ENCODE measurements at places on chromosomes 4 and X. TPM values are rescaled to one million over a fixed set of nuclear protein-coding genes. Genes with fewer than 3 reads are reported as not detected.

DNA sequence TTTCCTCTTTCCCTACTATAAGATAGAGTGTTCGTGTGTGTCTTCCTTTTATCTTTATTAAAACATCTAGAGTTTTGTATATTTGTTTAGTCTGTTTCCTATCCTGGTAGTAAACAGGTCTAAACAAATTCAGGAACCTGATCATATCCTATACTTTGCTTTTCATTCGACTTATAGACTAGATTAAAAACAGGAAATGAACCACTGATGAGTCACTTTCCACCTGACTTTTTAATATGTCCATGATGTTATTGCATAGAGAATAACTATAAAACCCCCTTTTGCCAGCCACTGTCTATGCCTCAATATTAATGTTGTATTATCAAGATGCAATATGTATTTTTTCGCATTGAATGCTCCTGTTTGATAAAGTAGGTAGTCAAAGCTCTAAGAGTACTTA, 1794.0 kb downstream of the STIM2 start:
- DNase-seq: no peak

- no peak for DNase-seq
These were observed 842.1 kb downstream of the FSTL5 start for GRCh38 chr4:161321706-161322105.

DNA sequence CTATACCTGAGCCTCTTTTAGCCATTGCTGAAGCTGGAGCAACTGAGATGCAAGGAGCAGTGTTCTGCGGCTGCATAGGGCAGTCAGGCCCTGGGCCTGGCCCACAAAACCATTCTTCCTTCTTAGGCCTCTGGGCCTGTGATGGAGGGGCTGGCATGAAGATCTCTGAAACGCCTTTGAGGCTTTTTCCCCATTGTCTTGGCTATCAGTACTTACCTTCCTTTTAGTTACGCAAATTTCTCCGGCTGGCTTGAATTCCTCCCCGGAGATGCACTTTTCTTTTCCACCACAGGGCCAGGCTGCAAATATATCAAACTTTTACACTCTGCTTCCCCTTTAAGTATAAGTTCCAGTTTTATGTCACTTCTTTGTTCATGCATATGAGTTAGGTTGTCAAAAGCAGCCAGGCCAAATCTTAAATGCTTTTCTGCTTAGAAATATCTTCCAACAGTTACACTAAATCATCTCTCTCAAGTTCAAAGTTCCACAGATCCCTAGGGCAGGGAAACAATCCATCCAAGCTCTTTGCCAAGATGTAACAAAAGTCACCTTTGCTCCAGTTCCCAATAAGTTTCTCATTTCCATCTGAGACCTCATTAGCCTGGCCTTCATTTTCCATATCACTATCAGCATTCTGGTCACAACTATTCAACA, 194.4 kb upstream of the PCDH7 start:
- DNase-seq: no peak

DNA sequence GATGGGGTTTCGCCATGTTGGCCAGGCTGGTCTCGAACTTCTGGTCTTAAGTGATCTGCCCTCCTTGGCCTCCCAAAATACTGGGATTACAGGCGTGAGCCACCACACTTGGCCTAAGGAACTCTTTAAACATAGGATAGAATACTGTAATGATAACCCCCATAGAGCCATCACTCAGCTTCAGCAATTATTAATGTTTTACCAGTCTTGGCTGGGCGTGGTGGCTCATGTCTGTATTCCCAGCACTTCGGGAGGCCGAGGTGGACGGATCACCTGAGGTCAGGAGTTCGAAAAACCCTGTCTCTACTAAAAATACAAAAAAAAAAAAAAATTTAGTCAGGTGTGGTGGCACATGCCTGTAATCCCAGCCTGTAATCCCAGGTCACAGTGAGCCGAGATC, 15.1 kb downstream of the EIF2S3 start:
- DNase-seq: no peak

- DNase-seq: no peak
These were observed 47.5 kb upstream of the FAM120C start for GRCh38 chrX:54230435-54231148.

DNA sequence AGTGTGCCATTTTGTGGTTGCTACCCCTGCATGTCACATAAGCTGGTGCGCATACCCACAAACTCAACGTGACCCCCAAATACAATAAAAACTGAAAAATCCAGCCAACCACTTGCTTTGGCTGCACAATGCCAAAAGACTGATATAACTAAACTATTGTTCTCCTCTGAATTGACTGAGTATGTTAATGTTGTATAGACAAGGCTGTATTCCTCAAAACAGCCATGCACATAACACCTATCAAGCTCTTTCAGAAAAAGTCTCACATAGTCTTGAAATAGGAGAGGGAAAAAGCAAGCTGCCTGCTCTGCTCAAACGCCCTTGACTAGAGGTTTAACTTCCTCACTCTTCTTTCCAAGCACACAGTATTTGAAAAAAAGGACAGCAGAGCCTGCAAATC, 126.4 kb upstream of the NOCT start:
- no peak for DNase-seq

DNA sequence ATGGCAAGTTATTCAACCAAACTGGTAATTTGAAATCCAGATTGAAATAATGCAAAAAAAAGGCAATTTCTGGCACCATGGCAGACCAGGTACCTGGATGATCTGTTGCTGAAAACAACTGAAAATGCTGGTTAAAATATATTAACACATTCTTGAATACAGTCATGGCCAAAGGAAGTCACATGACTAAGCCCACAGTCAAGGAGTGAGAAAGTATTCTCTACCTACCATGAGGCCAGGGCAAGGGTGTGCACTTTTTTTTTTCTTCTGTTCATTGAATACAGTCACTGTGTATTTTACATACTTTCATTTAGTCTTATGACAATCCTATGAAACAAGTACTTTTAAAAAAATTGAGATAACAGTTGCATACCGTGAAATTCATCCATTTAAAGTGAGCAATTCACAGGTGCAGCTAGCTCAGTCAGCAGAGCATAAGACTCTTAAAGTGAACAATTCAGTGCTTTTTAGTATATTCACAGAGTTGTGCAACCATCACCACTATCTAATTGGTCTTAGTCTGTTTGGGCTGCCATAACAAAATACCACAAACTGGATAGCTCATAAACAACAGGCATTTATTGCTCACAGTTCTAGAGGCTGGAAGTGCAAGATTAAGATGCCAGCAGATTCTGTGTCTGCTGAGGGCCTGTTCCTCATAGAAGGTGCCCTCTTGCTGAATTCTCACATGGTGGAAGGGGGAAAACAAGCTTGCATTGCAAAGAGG, 4.8 kb upstream of the MPP1 start:
- no peak for DNase-seq

DNA sequence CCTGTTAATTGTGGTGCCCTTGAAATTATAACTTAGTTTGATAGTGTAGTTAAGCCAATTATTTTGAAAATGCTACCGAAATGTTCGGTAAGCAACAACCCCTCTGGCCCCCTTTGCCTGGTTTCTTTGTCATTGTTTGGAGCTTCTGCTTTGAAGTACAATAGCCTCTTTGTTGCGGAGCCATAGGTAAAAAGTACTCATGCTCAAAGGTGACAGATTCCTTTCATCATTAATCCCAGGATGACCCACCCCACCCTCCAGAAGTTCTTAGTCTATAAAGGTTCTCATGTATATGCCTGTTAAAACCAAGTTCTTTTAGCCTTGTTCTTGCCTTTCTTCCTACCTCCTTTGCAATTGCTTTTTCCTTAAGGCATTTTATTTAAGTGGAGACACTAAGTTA, 42.4 kb upstream of the SMARCAD1 start:
- no peak for DNase-seq

GRCh38 chr4:162116095-162116779, 47.6 kb downstream of the FSTL5 start:
- no peak for DNase-seq

DNA sequence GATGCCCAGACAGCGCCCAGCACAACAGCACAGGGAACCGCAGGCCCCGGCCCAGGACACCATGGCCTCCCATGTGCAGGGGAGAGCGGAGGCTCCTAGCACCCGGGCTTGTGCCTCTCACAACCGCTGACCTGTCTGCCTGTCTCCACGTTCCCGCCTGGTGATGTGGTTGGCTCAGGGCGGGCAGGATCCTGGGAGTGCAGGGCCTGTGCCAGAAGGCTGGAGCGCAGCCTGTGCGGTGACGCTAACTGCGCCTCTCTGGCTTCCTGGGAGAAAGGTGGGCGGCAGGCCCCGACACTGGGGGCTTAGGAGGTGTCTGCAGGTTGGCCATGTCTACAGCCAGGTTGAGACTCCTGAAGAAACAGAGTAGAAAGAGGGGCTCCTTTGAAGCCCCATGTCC, 48.7 kb downstream of the CPZ start:
- peak; percentile 15 for DNase-seq

DNA sequence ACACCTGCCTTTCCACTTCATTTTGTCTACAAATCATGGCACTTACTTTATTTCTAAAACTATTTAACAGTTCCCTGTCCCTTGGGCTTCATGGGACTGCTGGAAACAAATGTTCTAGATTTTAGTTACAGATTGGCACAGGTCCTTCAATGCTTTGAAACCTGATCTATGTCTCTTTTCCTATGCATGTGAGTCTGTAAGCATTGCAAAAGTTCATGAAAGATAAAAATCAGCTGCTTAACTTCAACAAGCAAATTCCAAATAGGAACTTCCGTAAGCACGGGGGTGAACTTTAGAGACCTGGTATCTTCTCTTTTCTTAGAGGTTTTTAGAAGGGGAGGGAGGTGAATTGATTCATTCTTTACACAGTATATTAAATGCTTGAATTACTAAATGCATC, 9.5 kb downstream of the LGI2 start:
- no peak for DNase-seq

DNA sequence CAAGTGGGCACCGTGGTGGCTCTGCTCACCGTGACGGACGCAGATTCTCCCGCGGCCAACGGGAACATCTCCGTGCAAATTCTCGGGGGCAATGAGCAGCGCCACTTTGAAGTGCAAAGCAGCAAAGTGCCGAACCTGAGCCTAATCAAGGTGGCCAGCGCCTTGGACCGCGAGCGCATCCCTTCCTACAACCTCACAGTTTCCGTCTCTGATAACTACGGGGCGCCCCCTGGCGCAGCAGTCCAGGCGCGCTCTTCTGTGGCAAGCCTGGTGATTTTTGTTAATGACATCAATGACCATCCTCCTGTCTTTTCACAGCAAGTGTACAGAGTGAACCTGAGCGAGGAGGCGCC, 2.7 kb downstream of the FAT4 start:
- peak; percentile 31 for DNase-seq

- no peak for DNase-seq
These were observed 567.8 kb downstream of the GBA3 start for GRCh38 chr4:23260511-23260910.

DNA sequence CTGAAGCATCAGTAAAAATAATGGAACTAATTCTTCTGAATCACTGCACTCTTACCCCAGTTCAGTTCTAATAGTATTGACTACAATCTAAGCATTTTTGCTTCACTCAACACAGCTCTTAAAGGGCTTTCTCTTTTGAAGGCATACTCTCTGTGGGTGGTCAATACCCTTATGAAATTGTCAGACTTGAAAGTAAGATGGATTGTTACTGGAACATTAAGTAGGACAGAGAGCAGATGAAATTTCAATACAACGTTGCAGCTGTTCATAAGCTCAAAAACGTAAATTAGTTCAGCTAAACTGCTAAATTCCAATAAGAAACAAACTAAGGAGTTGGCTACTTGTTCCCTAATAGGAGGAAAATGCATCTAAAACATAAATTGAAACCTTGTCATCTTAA, 352.3 kb upstream of the TENM3 start:
- DNase-seq: no peak

DNA sequence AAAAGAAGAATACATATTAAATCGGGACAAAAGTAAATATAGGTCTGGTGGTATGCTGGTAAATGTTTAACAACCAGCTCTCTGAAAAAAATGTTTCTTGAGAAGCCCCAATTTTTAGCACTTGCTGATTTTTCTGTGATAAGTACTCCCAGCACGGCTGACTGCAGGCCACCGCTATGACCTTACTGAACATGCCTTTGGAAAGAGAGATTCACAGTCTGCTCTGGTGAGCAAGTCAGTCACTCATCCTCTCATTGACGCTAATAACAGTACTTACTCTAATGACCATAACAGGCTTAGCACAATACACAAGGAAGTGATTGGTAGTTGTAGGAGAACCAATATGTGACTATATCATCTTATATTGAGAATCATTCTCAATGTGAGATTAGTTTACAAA, 98.9 kb upstream of the BLTP1 start:
- no peak for DNase-seq

- DNase-seq: no peak
These were observed 264.8 kb downstream of the CAMK2D start for GRCh38 chr4:113496698-113497097.

DNA sequence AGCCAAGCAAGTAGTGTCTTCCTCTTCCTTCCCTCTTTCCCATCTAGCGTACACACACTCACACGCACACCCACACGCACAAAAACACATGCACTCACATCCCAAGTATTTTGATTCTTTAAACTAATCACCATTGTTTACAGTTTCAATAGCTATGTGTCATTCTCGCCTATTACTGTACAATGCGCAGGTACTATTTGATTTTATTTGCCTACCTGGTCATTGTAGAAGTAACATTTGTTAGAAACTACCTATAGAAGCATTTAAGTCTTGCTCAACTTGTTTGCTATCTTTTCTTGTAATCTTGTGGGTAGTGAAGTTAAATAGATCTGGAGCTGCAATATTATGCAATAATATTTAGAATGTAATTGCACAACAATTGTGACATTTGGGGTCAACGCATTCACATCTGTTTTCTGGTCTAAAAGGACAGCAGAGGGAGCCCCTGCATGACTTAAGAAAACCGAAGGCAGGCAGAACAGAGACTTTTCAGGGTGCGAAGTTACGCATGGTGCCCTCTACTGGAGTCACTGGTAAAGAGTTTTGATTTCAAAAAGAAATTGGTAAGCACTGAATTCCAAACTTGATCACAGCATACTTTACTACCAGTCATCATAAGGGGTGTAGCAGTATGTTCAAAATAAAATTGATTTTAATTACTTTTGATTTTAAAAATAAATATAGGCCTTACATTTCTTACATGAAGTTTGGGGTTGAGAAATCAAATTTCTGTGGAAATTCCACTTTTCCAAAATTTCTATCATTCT, 503.3 kb upstream of the FAM241A start:
- DNase-seq: no peak

EPHA5 gene
- 0.29 TPM for polyA plus RNA-seq

NRK gene
- polyA plus RNA-seq: 6.5 TPM

HTT-AS gene
- not detected for polyA plus RNA-seq

MAGEB2 gene
- polyA plus RNA-seq: 0.27 TPM

EMCN gene
- 11.8 TPM for polyA plus RNA-seq

SLC9B1 gene
- polyA plus RNA-seq: 1.0 TPM

TBC1D25 gene
- polyA plus RNA-seq: 10.8 TPM

NIPAL1 gene
- polyA plus RNA-seq: 0.15 TPM
